Stimulated activated CD4-positive, alpha-beta T cell treated with anti-CD3 and anti-CD28 coated beads, TNF-alpha, amount 100 ng/mL, for 1 hour (primary cell): ENCODE measurements at places on chromosomes 1 and 21.

GRCh38 chr21:41055266-41055665, 112.7 kb upstream of the BACE2 start:
- no peak for DNase-seq

DNA sequence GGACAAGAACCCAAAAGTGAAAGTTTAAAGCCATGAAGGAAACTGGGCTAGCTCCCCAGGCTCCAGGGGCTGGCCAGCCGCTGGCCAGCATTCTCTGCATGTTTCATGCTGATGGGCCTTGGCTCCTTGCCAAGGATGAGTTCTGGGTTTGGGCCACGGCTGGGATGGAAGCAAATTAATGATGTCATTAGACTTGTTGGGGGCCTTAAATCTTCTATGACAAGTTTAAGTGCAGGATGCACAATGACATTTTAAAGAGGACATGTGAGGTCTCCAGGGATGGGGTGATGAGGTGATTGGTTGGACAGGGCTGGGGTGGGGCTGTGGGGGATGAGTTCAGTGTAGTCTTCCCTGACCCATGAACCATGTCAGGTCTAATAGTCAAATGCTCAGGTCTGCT, 199.6 kb downstream of the TRABD2B start:
- DNase-seq = no peak

GRCh38 chr1:64458915-64459314, 11.0 kb upstream of the CACHD1 start:
- DNase-seq = no peak

DNA sequence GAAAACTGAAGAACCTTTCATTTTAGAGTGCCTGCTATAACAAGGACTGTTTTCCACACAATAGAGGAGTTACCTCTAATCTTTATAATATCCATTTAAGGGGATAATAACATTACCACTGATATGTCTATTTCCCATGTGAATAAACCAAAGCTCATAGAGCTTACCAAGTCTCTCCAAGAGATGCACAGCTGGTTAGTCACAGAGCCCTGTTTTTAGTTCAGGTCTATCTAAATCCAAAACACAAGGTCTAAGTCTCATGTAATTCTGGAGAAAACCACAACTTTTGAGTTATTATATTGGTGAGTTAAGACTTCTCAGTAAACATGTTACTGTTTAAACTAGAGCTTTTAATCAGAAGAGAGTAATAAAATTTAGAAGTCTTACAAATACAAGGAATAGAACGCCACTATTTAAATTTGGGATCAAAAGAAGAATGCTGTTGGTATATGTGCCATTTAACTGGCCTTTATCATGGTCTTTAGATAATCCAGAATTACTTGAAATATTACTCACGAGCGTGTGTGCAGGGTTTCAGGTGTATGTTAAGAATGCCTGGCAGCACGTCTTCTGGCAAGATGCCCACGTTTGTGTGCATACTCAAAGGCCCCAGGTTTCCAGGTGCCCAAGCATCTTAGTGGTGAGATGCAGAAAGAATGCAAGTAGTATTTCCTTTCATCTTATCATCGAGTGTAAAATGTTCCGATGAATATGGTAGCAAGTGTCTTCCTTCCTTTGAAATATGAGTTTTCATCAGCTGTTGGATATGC, 190.6 kb downstream of the FMN2 start:
- DNase-seq = no peak

GRCh38 chr1:163928069-163928468, 606.3 kb downstream of the NUF2 start:
- DNase-seq = no peak

DNA sequence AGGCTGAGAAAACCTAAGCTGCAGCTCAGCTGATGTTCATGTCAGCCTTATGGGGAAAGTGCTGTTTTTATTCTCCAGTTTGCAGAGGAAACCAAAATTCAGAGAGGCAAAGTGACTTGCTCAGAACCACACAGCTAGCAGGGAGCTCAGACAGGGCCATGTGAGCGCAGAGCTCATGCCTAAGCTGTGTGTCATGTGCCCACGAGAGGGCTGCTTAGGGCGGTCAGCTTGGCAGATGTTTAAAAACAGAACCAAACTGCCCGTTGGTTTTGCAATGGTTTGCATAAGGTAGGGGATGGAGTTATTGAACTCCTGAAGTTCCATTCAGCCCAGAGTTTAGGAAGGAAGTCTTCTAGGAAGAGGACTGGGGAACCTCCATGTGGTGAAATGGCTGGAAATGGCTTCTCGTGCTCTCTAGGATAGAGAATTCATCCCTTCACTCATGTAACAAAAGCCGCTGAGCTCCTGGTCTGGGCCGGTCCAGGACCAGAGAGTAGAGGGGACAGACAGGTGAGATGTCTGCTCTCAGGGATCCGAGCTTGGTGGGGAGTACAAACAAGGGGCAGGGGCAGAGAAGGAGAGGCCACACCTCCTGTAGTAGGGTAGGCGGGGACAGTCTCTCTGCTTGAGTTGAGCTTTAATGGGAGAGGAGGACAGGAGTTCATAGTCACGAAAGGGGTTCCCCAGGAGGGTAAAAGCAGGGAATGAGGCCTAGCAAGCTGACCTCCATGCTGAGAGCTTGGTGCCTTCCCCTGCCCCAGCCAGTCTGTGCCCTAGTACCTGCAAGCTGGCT, 46.9 kb downstream of the ARHGEF10L start:
- no peak for DNase-seq

- DNase-seq = peak; percentile 66
These were observed at the start of gene BTG3 for GRCh38 chr21:17612565-17613241. Gene BTG3 (minus strand): TSS chr21:17612901. CDS start chr21:17609144, 3,757 bp downstream.

- DNase-seq = no peak
These were observed 55.5 kb downstream of the PLPPR5 start for GRCh38 chr1:98949166-98949565.

DNA sequence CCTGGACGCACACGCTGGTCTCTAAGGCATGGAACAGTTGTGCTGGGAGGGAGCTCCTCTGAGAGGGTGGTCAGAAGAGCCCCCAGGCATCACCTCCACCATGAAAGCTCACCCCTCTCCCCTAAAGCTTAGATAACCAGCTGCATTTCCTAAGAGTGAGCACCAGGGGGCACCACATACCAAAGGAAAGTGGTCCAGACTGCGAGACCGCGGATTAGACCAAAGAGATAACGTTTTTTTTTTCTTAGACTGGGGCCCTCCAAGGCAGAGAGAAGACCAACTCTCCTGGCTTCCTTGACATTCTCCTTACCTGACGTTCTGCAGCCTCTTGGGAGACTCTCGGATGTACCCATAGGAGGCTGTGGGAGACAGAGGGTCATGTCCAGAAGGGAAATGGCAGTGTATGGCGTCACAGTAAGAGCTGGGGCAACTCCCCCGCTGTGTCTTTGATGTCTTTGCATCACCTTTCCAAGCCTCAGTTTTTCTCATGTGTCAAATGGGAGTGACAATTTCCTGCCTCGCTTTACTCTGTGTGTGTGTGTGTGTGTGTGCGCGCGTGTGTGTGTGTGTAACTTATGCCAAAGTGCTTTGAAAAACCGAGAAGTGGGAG, 12.3 kb upstream of the IFNLR1 start:
- peak; percentile 54 for DNase-seq

GRCh38 chr1:152127673-152128072, 12.4 kb upstream of the TCHH start:
- no peak for DNase-seq

GRCh38 chr1:89169166-89169565, 6.6 kb downstream of the GBP7 start:
- DNase-seq = no peak

GRCh38 chr1:198543670-198544260, 3.3 kb upstream of the ATP6V1G3 start:
- DNase-seq = no peak

DNA sequence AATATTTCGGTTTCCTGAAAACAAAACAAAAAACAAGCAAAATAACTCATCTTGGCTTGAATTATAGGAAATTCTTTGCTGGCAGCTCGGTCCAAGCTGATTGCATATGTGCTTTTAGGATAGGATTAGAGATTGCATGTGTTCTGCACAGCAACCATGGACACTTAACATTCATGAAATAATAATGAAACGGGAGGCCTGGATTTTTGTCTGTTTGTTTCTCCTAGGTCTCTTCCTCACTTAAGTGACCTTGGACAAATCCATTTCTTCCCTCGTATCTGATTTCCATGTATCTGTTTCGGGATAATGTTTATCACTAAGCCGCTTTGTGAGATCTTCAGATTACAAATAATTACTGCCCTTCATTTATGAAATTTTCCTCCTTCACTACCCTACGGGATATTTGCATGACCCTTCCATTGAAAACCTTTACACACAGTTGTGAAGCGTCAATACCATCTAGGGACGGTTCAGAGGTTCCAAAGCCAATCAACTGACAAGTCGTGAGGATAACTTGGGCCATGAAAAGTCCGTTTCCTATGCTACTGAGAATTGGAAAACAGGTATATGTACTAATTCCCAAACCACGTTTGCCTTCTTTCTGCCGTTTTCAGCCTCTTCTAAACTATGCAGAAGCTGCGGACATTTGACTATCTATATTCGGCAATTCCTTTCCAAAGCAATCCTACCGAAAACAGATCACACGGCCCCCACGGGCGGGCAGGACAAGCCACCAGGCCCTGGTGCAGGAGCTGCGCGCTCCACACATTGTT, 1.3 kb upstream of the H3-3A start:
- no peak for DNase-seq

- DNase-seq = no peak
These were observed 88.3 kb downstream of the SCMH1 start for GRCh38 chr1:41153750-41154274.
